ENCODE measurements at places on chromosomes 6 and 20. TPM values are rescaled to one million over a fixed set of nuclear protein-coding genes. Genes with fewer than 3 reads are reported as not detected.

- no peak overlapping the region for H3K4me3 ChIP-seq
- DNase-seq = no peak
- peaks cover 9% of the 10 kb centered on the region for H3K36me3 ChIP-seq
- no peak overlapping the region for H3K27ac ChIP-seq
- no peaks in the 10 kb centered on the region for H3K27me3 ChIP-seq
These were observed 19.5 kb upstream of the SUMO4 start for GRCh38 chr6:149380523-149380922.

Gene ATXN1
- total RNA-seq = 24.7 TPM

DNA sequence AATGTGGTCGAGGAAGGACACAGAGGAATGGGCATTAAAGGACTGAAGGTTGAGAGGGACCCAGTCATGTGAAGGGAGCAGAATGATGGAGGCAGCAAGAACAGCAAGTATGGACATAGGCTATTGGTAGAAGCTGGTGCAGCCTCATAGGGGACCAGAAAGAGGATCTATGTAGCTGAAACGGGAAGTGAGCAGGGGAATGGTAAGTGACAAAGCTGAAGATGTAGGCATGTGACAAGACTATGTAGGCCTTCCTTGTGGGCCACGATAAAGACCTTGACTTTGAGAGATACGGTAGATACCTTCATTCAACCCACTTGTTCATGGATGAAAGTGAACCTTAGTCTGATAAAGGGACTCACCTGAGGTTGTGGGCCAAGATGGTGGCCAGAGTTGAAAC lies 3.5 kb downstream of the CTNNBL1 start:
- H3K4me3 ChIP-seq = no peak overlapping the region
- H3K4me1 ChIP-seq = peaks cover 15% of the 10 kb centered on the region
- H3K27ac ChIP-seq = no peak overlapping the region

DNA sequence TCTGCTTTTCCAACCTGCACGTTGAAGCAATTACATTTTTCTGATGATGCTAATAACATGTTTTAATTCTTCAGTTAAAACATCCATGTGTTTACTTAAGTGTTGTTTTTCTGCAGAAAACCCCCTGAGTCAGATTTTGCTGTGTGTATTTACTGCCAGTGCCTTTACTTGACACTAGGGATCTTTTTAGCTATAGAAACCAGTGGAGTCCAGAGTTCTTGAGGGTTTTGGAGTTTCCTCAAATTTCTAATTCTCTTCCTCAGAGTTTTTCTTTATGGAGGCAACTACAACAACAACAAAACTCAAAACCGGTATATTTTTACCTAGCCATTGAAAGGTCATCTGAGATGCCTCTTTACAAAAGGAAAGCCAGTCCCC lies 168.4 kb downstream of the JARID2 start:
- no peak overlapping the region for H3K4me3 ChIP-seq
- peaks cover 9% of the 10 kb centered on the region for H3K4me1 ChIP-seq
- no peaks in the 10 kb centered on the region for H3K27me3 ChIP-seq
- H3K27ac ChIP-seq = no peak overlapping the region
- no peaks in the 10 kb centered on the region for H3K36me3 ChIP-seq
- DNase-seq = no peak

DNA sequence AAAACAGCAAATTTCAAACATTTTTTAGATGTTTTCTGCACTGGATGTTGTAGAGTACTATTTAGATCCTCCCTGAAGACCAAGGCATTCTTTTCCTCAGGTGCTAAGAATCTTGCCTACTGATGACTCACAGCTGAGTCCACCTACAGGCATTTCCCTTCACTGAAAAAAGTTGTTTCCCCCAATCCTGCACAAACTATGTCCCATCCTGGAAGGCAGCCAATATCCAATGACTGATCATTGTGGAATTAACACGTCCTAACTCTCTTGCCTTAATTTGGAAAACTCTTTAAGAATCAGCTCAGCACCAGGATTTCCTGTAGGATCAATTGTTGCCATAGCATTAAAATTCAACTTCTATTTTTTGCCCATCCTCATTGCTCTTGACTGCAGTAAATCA lies 268.4 kb upstream of the IRAK1BP1 start:
- no peak overlapping the region for H3K27ac ChIP-seq
- H3K4me3 ChIP-seq = no peak overlapping the region
- no peaks in the 10 kb centered on the region for H3K27me3 ChIP-seq
- H3K36me3 ChIP-seq = no peaks in the 10 kb centered on the region

Gene VSX1
- total RNA-seq = 0.66 TPM

- H3K4me1 ChIP-seq = no peaks in the 10 kb centered on the region
- no peaks in the 10 kb centered on the region for H3K36me3 ChIP-seq
- DNase-seq = no peak
- no peaks in the 10 kb centered on the region for H3K27me3 ChIP-seq
- H3K27ac ChIP-seq = no peak overlapping the region
These were observed 29.6 kb downstream of the PTK7 start for GRCh38 chr6:43105538-43106222.
